ENCODE measurements at places on chromosomes 5 and 9. TPM values are rescaled to one million over a fixed set of nuclear protein-coding genes. Genes with fewer than 3 reads are reported as not detected.

The MED10 gene
- total RNA-seq: 9.0 TPM

The CCDC192 gene
- total RNA-seq: 0.39 TPM

The GDNF gene
- under 0.01 TPM for total RNA-seq

The PCDHGA1 gene
- 0.22 TPM for total RNA-seq

The C5orf58 gene
- not detected for total RNA-seq

The CDC14B gene
- 37.4 TPM for total RNA-seq

The TMC1 gene
- 0.79 TPM for total RNA-seq

The RORB gene
- under 0.01 TPM for total RNA-seq

The CPLANE1 gene
- total RNA-seq: 35.7 TPM

Measured in placental epithelial cell (primary cell).